Adrenal gland (tissue), 19 donors: ENCODE measurements at places on chromosomes 2 and 18. TPM values are rescaled to one million over a fixed set of nuclear protein-coding genes. Genes with fewer than 3 reads are reported as not detected.

Gene CLEC4F
- not detected for total RNA-seq

DNA sequence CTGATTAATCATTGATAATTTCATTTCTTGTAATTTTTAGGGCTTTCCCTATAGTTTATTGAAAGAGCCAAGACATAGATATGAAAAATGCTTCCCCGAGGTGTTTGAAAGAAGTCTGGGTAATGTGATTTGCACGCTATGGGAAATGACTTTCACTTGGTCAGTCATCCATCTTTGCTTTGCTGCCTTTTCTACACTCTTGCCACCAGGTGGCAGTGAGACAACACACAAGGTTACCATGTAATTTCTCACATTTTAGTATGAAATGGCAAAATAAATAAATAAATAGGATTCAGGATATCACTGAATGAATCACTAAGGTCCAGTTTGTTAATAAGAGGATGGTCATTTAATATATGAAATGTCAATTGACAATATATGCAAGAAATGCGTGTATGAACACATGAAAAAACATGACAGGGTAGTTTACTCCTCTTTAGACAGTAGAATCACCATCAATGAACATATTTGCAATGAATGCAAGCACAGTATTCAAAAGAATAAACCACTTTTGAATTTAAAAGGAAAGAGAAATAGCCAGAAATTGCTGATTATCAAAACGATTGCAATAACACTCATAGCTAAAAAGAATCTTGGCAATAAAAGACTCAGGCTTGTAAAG lies 52.2 kb upstream of the KCNH7 start:
- H3K27ac ChIP-seq: no peak overlapping the region
- H3K4me3 ChIP-seq: no peak overlapping the region
- no peaks in the 10 kb centered on the region for H3K36me3 ChIP-seq

DNA sequence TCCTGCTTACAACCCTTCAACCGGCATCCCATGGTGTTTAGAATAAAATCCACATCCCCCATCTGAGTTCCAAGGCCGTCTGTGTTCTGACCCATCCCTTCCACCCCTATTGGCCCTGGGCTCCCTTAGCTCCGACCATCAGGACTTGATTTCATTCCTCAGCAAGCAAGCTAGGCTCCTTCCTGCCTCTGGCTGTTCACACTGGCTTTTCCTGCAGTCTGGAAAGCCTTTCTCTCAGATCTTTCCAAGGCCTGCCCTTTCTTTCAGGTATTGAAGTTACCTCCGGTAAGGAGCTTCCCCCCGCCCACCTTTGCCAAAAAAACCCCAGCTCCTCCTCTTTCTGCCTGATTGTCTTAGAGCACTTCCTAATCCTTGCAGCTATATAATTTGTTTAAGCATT lies 86.8 kb downstream of the CLIP4 start:
- no peaks in the 10 kb centered on the region for H3K36me3 ChIP-seq
- H3K27me3 ChIP-seq: no peaks in the 10 kb centered on the region
- no peak overlapping the region for H3K4me3 ChIP-seq
- no peak overlapping the region for H3K27ac ChIP-seq
- H3K4me1 ChIP-seq: no peaks in the 10 kb centered on the region

DNA sequence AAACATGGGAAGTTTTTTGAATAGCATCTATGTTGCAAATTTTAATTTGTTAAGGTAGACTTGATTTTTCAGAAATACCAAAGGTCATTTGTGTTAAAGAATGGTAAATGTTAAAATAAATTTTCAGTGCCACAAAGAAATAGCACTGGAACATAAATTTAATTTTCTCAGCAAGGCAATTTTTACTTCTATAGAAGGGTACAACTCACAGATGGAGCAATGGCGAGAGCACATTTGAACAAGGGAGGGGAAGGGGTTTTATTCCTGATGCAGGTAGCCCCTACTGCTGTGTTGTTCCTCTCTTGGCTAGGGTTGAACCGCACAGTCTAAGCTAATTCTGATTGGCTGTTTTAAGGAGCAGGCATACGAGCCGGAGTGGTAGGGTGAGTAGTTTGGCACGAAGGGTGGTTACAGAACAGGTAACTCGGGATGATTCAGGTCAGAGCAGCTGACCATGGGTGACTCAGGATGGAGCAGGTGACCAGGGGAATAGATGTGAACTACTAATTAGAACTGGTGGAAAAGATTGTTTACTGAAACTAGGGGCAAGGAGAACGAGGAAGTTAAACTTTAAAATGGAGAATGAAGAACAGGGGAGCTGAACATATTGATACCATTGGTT lies 50.1 kb upstream of the PSME4 start:
- no peak overlapping the region for H3K4me3 ChIP-seq
- no peak overlapping the region for H3K27ac ChIP-seq
- H3K27me3 ChIP-seq: no peaks in the 10 kb centered on the region
- no peaks in the 10 kb centered on the region for H3K4me1 ChIP-seq

DNA sequence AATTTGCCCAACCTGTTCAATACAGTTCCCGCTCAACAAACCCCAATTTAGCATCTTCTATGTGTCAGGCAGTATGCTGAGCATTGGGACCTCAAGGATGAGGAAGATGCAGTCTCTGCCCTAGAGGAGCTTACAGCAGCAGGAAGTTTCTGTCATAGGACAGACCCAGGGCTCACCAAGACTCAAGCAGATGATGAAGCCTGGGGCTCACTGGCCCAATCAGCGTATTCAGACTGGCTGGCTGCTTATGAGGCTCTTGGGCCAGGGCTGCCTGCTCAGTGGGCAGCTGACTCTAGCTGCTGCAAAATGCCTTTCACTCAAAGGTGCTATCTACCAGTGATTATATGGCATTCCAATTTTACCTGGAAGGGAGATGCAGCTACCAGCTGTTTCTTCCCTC lies 2.1 kb downstream of the FAM178B start:
- H3K27ac ChIP-seq: no peak overlapping the region
- no peaks in the 10 kb centered on the region for H3K4me1 ChIP-seq

DNA sequence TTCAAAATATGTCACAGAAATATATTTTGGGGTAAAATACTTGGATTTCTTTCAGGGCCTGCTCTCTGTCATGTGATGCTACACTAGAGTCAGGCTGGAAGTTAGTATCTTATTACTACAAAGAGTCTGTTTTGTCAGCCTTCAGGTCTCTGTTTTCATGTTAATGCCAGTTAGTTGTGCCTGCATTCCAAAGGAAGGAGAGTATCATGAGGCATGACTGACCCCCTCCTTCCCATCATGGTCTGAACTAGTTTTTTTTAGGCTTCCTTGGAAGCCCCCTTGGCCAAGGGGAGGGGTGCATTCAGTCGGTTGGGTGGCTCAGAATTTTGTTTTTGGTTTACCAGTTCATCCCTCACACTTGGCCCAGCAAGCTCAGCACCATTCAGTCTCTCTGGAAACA lies 318.0 kb downstream of the ALK start:
- H3K36me3 ChIP-seq: no peaks in the 10 kb centered on the region
- no peaks in the 10 kb centered on the region for H3K27me3 ChIP-seq
- DNase-seq: no peak
- no peak overlapping the region for H3K4me3 ChIP-seq

GRCh38 chr2:151543876-151544275 lies 134.2 kb downstream of the RIF1 start:
- no peaks in the 10 kb centered on the region for H3K4me1 ChIP-seq
- no peaks in the 10 kb centered on the region for H3K27me3 ChIP-seq
- no peak overlapping the region for H3K27ac ChIP-seq
- no peaks in the 10 kb centered on the region for H3K36me3 ChIP-seq

Gene VWC2L
- not detected for total RNA-seq

Gene RSAD2
- 11.5 TPM for total RNA-seq

Gene C2orf66
- not detected for total RNA-seq

Gene ERICH2
- total RNA-seq: 0.72 TPM

- H3K27ac ChIP-seq: no peak overlapping the region
- no peak for DNase-seq
- no peaks in the 10 kb centered on the region for H3K36me3 ChIP-seq
Observed at GRCh38 chr18:68893354-68893753, 95.5 kb downstream of the CCDC102B start.

- H3K27me3 ChIP-seq: no peaks in the 10 kb centered on the region
- no peaks in the 10 kb centered on the region for H3K36me3 ChIP-seq
- H3K4me3 ChIP-seq: no peak overlapping the region
- no peak overlapping the region for H3K27ac ChIP-seq
- no peak for DNase-seq
Observed at GRCh38 chr2:179266271-179266670, 1.6 kb upstream of the SESTD1 start.

- H3K36me3 ChIP-seq: no peaks in the 10 kb centered on the region
- H3K4me3 ChIP-seq: no peak overlapping the region
- no peaks in the 10 kb centered on the region for H3K4me1 ChIP-seq
- no peaks in the 10 kb centered on the region for H3K27me3 ChIP-seq
- H3K27ac ChIP-seq: no peak overlapping the region
Observed at GRCh38 chr2:235858881-235859280, 309.3 kb downstream of the GBX2 start.

- H3K4me1 ChIP-seq: peaks cover 7% of the 10 kb centered on the region
- H3K27me3 ChIP-seq: no peaks in the 10 kb centered on the region
- no peak overlapping the region for H3K4me3 ChIP-seq
- no peaks in the 10 kb centered on the region for H3K36me3 ChIP-seq
- no peak for DNase-seq
- peak overlapping the region; percentile 46 for H3K27ac ChIP-seq
Observed at GRCh38 chr2:128494307-128494639, 175.6 kb upstream of the HS6ST1 start.

Gene GREB1
- 2.8 TPM for total RNA-seq
